ENCODE measurements at places on chromosomes 13 and 19.
A peak's percentile ranks its signal among the peaks of the same experiment; 100 is the strongest.

DNA sequence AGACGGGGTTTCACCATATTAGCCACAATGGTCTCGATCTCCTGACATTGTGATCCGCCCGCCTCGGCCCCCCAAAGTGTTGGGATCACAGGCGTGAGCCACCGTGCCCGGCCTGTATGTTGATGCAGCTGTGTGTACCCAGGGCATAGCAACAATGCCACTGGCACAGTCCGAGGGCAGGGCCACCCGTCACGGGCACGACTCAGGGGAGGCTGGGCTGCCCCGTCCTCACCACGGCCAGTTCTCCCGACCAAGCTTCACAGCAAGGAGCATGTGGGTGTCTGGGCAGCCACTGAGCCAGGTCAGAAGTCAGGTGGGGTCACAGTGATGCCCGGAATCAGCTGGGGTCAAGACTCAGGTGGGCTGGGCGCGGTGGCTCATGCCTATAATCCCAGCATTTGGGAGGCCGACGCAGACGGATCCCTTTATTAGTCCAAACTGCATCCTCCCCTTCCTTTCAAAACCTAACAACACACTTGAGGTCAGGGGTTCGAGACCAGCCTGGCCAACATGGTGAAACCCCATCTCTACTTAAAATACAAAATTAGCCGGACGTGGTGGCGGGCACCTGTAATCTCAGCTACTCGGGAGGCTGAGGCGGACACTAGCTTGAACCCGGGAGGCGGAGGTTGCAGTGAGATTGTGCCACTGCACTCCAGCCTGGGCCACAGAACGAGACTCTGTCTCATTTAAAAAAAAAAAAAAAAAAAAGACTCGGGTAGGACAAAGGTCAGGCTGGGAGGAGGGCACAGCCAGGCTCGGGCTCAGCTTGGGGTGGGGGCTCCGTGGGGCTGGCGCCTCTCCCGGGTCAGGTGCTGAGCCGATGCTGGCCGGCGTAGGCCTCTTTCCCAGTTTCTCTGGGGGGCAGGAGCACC is 1.2 kb upstream of the CDC34 start:
- DNase-seq: no peak

DNA sequence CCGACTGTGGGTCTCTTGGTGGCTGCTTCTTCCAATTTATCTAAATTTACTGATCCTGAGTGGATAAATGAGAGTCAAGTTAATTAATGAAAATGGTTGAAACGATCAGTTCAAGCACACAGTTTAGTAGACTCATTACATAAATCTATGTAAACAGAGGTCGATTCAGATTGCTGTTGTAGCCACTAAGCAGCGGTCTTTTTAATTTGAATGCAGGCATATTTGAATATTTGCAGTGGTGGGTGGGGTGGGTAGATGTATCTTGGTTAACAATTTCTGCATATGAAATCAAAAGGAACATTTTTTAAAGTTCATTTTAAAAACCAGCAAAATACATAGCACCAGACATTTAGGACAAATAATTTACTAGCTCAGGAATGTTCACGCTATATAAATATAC is 325.9 kb downstream of the KLF12 start:
- DNase-seq: no peak

DNA sequence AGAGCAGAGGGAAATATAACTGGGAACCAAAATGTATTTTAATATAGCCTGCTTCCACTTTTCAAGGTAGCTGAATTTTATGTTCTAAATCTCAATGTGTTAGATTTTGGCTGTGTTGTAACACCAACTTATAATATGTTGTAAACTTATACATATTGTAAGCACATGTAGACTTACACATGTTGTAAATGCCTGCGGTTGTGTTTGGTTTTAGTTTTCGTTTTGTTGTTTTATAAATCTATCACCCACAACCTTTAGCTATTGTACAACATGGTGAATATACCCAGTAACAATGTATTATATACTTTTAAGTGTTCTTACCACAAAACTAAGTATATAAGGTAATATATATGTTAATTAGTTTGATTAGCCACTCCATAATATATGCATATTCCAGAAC is 15.6 kb downstream of the KCTD4 start:
- DNase-seq: no peak

DNA sequence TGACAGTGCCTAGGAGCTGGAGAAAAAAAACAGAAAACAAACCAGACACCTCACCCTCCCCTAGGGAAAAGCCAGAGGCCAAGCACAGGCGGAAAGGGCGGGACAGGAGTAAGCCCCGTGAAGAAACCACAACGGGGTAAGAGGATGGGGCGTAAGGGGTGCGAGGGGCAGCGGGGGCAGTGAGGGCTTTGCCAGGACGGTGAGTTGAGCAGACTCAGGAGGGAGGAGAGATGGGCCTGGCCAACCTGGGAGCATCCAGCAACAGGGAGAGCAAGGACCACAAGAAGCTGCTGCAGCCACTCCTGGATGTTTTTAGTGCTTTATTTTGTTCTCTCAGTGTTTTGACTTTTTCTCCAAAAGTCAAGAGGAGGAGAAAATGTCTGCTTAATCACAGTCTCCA is 114.1 kb upstream of the SOX1 start:
- DNase-seq: no peak

GRCh38 chr19:4121273-4121612 is 2.7 kb downstream of the MAP2K2 start:
- DNase-seq: no peak

DNA sequence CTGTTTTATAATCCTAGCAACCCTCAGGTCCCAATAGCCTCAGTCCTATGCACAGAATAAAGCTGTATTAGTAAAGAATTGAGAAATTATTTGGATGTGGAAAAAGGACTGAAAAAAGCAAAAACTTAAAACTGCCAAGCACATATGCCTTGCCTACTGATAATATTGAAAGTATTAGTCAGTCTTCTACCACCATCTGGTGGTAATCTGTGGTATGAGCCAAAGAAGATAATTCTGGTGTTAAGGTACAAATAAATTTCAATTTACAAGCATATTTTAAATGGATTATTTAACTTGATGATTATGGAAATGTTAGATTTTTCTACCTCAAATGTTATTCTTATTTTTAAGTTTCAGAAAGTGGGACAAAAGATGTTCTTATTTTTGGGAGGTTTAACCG is 460.3 kb upstream of the KLHL1 start:
- DNase-seq: no peak

DNA sequence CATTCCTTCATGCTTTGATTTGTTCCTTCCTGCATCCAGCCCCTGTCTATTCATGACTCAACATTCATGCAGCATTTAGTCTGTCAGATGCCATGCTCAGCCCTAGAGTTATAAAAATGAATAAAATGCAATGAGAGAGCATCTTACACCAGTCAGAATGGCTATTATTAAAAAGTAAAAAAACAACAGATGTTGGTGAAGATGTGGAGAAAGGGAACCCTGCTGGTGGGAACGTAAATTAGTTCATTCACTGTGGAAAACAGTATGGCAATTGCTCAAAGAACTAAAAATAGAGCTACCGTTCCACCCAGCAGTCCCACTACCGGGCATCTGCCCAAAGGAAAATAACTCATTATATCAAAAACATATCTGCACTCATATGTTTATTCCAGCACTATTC is 70.0 kb upstream of the GTF3A start:
- no peak for DNase-seq

DNA sequence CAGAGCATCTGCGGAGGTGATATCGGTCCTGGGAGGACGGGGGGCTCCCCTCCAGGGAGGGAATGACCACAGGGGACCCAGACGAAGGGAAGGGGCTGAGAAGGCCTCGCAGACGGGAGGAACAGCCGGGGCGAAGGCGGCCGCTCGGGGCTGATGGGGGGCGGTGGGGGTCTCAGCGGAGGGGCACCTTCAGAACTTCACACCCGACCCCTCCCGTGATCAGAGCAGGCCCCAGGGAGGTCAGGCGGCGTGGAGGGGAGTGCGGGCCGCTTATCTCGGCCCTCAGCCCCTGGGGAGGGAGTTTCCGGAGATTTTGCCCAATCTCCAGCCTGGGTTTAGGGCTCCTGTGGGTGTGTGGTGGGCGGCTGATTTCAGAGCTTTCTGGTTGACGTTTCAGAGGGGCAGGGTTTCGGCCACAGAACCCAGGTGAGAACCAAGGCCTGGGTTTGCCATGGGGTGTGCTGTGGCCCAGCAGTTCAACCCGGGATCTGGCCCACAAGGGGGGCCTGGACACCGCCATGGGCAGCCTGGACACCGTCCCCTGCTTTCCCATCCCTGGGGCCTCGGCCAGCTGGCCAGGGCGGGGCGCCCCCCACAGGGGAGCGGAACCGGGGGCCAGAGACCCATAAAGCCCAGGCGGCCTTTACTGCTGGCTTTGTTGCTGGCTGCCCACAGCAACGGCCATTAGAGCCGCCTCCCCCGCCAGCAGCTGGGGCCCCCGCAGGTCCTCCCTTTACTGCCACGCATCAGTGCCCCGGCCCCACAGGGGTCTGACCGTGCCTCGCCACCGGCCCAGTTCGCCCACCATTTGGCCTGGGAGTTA is 29.0 kb downstream of the ARID3A start:
- DNase-seq: no peak

DNA sequence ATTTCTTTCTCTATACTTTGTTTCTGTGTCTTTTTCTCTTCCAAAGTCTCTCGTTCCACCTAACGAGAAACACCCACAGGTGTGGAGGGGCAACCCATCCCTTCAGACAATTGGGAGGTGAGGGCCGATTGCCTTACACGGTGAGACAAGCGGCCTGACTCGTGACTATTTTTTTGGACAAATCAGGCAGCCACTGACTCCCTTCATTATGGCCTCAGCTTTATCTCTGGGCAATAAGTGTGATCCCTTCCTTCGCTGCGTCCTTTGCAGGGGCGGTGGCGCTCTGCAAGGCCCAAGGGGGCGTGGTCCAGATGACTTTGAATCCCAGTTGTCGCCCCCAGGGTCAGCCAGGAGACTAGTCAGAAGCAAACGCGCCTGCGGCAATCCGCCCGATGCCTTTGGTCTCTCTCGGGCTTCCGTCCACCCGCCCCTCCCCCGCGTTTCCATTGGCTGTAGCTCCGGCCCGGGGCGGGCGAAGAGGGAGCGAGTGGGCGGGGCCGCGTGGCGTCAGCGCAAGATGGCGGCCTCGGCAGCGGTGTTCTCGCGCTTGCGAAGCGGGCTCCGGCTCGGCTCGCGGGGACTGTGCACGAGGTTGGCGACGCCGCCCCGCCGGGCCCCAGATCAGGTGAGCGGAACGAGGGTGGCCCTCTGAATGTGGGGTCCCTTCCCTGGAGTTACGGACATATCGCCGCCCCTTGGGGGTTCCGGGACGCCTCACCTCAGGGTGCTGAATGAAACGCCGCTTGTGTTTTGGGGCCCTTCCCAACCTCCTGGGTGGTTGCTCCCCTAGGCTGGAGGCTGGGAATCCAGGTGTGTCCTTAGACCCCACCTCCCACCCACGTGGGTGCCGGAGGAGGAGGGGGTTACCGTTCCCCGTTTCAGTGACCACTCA is at the start of gene TIMM50:
TIMM50 (plus strand) TSS at position 502 of the 892 bp plus-strand sequence; CDS start at position 518, 16 bp downstream.
- DNase-seq: peak; percentile 90

GRCh38 chr13:100059827-100060226 is 29.1 kb upstream of the PCCA start:
- no peak for DNase-seq

GRCh38 chr19:51508059-51508733 is 6.6 kb upstream of the SIGLEC12 start:
- DNase-seq: no peak

- DNase-seq: no peak
These were observed 4.8 kb upstream of the DAPK3 start for GRCh38 chr19:3975637-3976087.

GRCh38 chr19:1438933-1439354 is 748 bp downstream of the RPS15 start:
- no peak for DNase-seq

- no peak for DNase-seq
These were observed 419.2 kb downstream of the OLFM4 start for GRCh38 chr13:53447863-53448262.

DNA sequence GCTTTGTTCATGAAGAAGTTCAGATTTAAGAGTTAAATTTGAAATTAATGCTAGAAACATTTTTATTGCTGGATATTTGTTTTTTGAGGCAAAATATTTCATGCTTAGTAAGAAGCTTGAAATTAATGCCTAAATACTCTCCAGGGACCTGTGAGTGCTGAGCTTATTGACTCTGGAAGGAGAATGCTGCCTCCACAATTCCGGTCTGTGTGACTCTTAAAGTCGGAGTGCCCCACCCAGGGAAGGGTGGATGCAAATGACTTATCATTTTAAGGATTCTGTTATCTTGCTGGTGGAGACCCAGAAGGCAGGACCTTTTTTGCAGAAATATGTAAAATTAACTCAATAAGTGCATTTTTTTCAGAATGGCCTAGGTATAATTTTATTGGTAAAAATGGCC is 143.8 kb upstream of the RXFP2 start:
- DNase-seq: no peak

- DNase-seq: no peak
These were observed 45.2 kb upstream of the AMER2 start for GRCh38 chr13:25217023-25217885.

DNA sequence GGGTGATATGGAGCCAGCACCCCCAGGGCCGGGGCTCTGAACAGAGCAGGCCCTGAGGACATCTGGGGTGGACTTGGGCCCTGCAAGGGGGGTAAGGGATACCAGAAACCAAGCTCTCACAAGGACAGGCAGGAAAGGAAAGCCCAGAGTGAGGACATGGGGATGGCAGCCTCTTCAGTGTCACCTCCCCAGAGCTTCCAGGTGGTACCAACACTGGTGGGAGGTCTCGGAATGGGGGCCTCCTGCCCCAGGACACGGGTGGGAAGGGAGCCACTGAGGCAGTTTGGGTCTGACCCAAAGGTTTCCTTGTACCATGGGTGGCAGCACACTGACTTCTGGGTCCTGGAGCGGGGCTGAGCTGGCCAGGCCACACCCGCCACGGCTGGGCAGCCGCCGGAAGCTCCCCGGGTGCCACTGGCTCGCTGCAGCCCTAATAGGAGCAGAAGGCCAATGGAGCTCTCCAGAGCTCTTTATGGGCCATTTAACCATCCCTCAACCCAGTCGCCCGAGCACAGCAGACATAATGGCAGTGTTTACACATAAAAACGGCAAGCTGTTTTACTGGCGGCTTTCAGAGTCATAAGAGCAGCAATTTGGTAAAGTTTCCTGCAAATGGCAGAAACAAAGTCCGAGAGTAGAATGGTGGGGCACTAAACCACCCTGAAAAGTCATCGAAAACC is 59.3 kb downstream of the PEPD start:
- no peak for DNase-seq

- DNase-seq: no peak
These were observed 63.4 kb upstream of the C1QTNF9B start for GRCh38 chr13:23960566-23961156.

- no peak for DNase-seq
These were observed 587.4 kb downstream of the LMO7 start for GRCh38 chr13:76223565-76223964.

DNA sequence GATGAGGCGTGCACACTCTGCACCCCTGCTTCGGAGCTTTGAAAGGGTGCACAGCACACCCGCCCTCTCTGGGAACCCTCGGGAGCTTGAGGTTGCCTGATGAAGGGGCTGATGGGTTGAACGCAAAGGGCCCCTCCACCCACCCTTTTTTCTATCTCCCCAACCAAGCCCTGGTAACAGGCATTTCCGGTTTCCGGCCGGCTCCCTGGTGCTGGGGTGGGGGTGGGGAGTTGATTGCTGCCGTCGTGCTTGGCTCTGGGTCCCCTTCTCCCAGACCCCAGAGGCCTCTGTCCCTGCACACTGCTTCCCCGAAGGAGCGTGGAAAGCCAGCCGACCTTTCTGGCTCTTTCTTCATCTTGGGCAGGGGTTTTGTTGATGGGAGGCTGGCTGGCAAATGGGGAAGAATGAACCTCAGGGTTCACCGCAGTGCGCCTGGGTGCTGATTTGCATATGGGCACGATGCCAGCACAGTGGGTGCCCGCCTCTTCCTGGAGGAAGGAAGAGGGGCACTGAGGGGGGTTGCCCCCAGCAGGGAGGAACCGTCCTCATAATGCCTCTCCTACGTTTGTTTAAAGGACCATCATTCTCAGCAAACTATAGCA is 29.1 kb downstream of the VAV1 start:
- peak; percentile 51 for DNase-seq

GRCh38 chr19:31390711-31391110 is 41.5 kb upstream of the TSHZ3 start:
- DNase-seq: no peak
